ENCODE measurements at places on chromosomes 12 and 14.

- no peak for DNase-seq
Observed at GRCh38 chr12:52546126-52546525, 6.8 kb downstream of the KRT71 start.

- no peak for DNase-seq
Observed at GRCh38 chr12:92468358-92469020, 234.3 kb upstream of the PLEKHG7 start.

DNA sequence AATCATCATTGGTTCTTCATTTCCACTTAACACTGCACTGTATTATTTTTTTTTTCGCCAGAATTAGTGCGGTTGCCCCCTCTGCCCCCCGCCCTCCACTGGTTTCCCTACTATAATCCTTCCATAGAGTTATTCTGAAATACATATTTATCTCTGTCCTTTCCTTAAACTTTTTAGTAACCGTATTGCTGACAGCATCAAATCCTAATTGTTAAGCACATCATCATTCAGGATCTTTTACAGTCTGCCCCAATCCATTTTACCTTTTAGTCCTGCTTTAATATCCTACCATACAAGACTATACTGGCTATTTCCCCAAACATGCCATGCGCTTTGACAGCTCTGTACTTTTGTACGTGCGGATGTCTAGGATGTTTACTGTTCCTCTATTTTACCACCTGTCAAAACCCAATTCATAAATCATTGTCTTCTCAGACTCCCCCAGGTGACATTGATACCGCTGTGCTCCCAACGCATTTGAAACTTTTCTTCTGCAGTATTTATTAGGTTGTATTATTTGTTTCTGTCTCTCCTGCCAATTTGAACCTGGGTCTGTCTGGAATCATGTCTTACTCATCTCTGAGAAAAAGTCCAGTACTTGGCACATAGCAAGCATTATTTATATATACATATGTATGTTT, 1.0 kb downstream of the FGFR1OP2 start:
- no peak for DNase-seq

GRCh38 chr14:54920052-54920451, 17.4 kb upstream of the GCH1 start:
- DNase-seq = no peak

All from NCI-H460 (cell line).